CD8-positive, alpha-beta T cell (primary cell): ENCODE measurements at places on chromosomes 2 and 18.

DNA sequence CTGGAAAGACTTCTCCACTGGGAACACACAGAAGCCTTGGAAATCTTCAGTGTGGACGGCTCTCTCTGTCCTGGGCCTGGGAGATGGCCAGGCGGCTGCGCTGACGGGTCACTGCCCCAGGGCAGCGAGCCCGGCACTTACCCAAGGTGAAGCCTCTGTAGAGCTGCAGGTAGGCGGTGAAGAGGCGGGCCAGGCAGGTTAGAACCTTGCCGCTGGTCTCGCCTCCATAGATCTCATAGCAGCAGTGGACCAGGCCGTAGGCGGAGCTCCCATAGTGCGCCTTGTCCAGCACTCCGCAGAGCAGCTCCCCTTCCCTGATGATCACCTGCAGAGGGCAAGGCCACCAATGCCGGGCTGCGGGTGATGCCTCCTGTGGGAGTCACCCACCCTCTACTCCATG is 53.0 kb downstream of the POLR1A start:
- DNase-seq = no peak

- DNase-seq = no peak
Observed at GRCh38 chr2:59276033-59276432, 1034.9 kb upstream of the FANCL start.

DNA sequence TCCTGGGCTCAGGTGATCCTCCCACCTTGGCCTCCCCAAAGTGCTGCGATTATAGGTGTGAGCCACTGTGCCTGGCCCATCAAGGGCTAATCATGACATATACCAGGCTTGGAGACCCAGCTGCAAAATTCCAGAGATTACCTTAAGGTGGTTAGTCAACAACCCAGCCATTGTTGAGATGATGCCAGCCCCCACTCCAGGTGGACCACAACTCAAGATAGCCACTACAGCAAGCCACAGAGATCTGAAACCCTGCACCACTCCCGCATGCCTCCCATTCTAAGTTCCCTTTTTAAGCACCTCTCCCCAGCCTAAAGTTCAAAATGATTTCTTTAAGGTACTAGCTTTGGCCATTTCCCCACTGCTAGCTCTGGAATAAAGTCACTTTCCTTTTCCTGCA is 4.6 kb upstream of the CLK1 start:
- DNase-seq = no peak

DNA sequence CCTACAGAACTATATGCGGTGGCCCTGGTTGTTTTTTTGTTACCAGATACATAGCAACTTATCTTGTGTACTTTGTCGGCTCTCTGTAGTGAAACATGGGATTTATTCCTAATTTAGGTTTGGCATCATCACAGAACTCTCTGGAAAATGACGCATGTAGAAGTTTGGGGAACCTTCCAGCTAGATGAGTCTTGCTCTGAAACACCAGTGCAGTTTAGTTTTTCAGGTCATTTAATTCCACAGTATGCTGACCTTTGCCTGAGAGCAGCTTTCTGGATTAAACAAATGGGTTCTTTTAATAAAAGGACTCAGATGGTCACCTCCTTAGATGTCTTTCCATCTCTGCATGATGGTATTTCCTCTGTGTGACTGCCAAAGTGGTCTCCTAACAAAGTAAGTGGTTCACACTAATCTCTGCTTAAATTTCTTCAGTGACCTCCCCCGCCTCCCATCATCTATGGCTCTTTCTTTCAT is 39.9 kb downstream of the MYO3B start:
- no peak for DNase-seq

DNA sequence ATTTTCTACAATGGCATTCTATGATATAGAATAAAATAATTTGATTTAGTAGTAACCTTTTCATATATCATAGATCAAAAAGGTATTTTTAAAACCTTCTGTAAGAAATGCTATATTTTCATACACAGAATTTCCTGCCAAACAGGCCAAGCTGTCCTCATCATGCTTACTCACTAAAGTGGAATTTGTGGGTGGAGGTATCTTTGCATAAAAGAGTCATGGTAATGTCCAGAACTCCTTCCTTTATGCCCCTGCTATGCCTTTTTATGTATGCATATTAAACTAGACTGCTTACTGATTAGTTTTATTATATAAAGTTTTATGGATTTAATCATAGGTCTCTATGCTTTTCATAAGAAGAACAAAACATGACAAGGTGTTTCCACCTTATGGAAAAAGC is 27.5 kb upstream of the MARCHF7 start:
- DNase-seq = no peak

- no peak for DNase-seq
Observed at GRCh38 chr2:20139407-20140172, 85.3 kb downstream of the SDC1 start.

DNA sequence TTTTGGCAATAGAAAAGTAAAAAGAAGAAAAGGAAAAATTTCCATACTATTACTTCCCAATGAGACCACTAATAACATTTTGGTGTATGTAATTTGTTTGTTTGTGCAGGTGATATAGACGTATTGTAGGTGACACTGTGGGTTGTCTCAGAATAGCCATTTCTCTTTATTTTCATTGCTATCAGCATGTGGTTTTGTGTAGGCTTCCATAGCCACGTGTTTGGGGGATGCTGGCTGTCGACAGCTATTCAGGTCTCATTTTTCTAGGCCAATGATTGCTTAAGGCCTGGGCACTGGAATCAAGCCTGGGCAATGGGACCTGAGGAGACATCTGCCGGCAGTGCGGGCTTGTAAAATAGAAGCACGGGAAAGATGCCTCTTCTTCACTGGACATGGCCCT is 71.0 kb upstream of the KCTD1 start:
- no peak for DNase-seq

DNA sequence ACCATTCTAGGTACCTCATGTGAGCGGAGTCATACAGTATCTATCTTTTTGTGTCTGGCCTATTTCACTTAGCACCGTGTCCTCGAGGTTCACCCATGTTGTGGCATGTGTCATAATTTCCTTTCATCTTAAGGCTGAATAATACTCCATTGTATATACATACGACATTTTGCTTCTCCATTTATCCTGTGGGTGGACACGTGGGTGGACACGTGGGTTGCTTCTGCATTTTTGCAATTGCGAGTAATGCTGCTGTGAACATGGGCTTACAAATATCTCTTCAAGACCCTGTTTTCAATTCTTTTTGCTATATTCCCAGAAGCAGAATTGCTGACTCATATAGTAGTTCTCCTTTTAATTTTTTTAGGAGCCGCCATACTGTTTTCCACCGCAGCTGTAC is 243.6 kb upstream of the EPAS1 start:
- DNase-seq = no peak

DNA sequence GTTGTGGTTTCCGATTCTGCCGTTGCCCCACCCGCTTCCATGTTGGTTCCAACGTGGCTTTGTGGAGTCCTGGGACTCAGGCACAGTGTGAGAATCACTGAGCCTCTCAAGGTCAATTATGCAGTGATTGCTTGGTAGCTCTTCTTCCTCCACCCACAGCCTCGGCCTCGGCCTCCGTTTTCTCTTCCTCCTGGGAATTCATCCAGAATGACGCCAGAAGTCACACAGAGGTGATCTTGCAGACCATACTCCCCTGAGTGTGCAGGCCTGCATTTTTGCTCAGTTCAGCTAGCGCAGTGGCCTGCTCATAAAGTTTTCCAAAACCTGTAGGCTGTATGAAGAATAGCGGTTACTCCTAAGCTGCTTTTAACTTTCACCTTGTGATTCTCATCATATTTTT is 273.3 kb downstream of the GBX2 start:
- DNase-seq = no peak

DNA sequence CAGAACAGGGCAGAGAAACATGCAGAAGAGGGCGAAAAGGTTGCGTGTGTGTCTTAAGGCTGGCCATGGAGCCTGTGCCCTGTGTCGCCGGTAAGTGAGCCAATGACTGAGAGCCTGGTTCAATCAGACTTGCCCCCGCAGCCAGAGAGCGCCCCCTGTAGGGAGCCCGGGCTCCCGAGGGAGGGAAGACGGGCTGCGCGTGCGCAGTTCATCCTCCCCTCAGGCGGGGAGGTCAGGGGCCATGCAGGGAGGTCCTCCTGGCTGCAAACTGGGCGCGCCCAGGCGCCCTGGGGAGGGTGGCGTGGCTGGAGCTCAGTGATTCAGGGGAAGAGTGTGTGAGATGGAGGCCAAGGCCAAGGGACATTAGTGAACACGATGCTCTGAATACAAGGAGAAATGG is 276.6 kb downstream of the PHLPP1 start:
- DNase-seq = no peak

- DNase-seq = no peak
Observed at GRCh38 chr18:74255131-74255616, 36.6 kb downstream of the CYB5A start.

DNA sequence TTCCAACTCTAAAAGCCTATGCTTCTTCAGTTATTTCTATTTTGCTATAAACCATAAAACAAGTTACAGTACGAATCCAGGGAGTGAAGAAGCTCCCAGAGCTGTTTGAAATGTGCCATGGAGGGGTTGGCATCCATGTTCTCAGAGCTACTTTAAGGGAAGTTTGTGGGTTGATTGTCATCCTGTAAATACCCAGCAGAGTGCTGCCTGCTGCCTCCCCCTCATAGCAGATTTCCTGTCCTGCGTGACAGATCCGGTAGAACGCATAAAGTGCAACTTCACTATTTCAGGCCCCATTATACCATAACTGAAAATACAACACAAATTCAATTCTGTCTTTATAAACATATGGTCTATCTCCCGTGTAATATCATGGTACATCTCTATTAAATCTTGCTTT is 114.4 kb downstream of the CTNNA2 start:
- no peak for DNase-seq

DNA sequence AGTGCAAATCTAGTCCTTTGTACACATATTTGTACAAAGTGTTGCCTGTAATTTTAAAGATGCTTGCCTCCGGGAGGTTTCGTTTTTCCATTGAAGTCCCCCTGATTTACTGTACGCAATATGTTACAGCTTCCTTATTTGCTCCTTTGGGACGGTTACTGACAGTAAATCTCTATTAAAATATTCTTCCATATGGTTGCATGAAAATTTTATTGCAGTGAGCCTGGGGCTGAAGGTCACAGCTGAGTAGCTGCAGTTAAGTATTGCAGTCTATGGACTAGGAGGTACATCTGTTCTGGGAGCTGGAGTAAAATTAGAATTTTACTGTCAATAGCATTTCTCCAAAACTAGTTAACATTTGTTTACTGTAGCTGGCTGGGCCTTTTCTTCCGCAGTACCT is 119.2 kb downstream of the ETAA1 start:
- no peak for DNase-seq

DNA sequence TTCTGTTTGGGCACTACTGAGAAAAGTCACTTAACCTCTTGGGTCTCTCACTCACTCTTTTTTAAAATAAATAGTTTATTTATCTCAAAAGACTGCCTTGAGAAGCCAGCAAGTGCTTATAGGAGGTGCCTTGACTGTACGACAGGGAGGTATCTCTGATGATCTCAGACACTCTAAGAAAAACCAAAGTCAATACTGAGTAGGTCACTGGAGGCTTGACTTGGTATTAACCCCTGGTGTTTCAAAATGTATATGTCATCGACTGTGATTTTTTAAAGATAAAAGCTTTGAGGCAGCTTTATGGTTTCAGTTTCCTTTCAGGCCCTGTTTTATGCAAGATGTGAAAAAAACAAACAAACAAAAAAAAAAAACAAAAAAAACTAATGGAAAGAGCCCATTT is 33.7 kb downstream of the MREG start:
- DNase-seq = no peak

GRCh38 chr2:105782123-105782522 is 37.4 kb downstream of the NCK2 start:
- no peak for DNase-seq

- DNase-seq = no peak
Observed at GRCh38 chr2:175624211-175624761, 377.8 kb downstream of the LNPK start.

DNA sequence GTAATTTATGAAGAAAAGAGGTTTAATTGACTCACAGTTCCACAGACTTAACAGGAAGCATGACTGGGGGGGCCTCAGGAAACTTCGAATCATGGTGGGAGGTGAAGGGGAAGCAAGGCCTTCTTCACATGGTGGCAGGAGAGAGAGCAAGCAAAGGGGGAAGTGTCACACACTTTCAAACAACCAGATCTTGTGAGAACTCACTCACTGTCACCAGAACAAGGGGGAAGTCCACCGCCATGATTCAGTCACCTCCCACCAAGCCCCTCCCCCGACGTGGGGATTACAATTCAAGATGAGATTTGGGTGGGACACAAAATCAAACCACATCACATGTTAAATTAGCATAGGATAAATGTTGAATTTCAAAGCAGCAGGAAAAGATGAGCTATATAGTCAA is 56.2 kb downstream of the STRADB start:
- DNase-seq = no peak

GRCh38 chr18:37426586-37426985 is 139.0 kb downstream of the CELF4 start:
- no peak for DNase-seq

DNA sequence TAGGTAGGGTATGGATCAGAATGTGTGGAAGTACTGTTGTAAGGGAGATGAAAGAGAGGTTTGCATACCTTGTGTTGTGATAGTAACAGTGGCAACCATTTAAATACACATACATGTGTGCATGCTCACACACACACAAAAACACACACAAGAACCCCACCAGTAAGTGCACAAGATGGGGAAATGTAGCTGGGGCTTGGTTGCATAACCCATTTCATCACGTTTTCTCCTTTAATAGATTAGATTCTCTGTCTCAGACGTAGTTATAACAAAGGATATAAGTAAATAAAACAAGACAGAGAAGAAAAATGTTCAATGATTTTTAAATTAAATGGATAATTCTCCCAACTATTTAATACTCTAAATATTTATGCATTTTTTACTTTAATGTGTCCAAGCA is 13.4 kb downstream of the ARHGAP15 start:
- no peak for DNase-seq

DNA sequence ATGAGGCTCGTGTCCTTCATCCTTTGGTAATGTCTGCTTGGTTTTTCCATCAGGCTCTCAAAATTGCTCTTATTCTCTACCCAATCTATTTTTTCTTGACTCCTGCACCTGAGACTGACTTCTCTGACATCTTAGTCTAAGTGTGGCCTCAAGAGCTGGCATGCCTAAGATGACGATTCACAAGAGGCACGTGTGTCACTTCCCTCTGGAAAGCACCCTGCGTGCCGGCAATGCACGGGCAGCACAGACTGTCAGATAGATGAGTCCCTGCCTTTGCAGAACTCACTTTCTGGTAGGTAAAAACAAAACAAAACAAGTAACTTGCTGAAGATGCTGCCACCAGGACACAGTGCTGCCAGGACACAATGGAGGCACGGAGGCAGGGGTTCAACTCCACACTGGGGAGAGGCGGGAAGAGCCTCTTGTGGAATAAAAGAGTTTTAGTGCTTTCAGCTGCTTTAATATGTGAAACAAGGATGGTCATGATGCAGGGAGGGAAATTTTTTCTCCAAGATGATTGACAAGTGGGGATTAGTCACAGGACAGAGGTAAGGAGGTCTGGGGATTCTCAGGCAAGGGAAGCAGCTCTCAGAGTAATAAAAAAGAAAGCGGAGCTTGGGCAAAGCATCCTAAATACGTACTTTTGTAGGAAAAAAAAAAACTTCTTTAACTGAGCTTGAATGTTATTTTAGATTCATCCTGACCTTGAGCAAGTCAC is 27.3 kb downstream of the CYB5A start:
- no peak for DNase-seq

- DNase-seq = no peak
Observed at GRCh38 chr2:172998547-172999272, 76.9 kb upstream of the MAP3K20 start.

- DNase-seq = no peak
Observed at GRCh38 chr2:183089192-183089851, 10.8 kb downstream of the DUSP19 start.
